ENCODE measurements at places on chromosomes 4 and X. TPM values are rescaled to one million over a fixed set of nuclear protein-coding genes. Genes with fewer than 3 reads are reported as not detected.

The GPR34 gene
- total RNA-seq: not detected

The FAM184B gene
- 0.07 TPM for total RNA-seq

The VSIG1 gene
- total RNA-seq: 0.35 TPM

The IL1RAPL1 gene
- total RNA-seq: not detected
